ENCODE measurements at places on chromosomes 3 and 15. TPM values are rescaled to one million over a fixed set of nuclear protein-coding genes. Genes with fewer than 3 reads are reported as not detected.

Gene MESP1
- total RNA-seq: not detected

Gene ZNF660
- 16.4 TPM for total RNA-seq

Gene ST8SIA2
- total RNA-seq: 3.2 TPM

Gene CATSPER2
- 1.6 TPM for total RNA-seq

Gene MNS1
- total RNA-seq: 4.3 TPM

Gene SLC51B
- total RNA-seq: not detected

Gene POTEB2
- not detected for total RNA-seq

Gene RTP1
- 6.6 TPM for total RNA-seq

Gene KNG1
- total RNA-seq: not detected

Gene CCDC66
- total RNA-seq: 32.0 TPM

Gene VEPH1
- 7.7 TPM for total RNA-seq

Gene TMEM108
- 3.5 TPM for total RNA-seq

Gene MESP2
- not detected for total RNA-seq

Gene P2RY1
- total RNA-seq: 6.4 TPM

Gene BCL2A1
- total RNA-seq: not detected

Gene CFAP92
- total RNA-seq: 0.92 TPM

Gene SI
- not detected for total RNA-seq

Gene SLC12A1
- total RNA-seq: 0.04 TPM

Gene IL17RE
- 2.1 TPM for total RNA-seq

Gene BFSP2
- not detected for total RNA-seq

Gene CLEC3B
- not detected for total RNA-seq

Gene IQCF5
- not detected for total RNA-seq

Gene TGM4
- not detected for total RNA-seq

Gene AHSG
- total RNA-seq: not detected

Gene KBTBD13
- not detected for total RNA-seq

Gene GXYLT2
- 2.6 TPM for total RNA-seq

Gene SLC35G2
- total RNA-seq: 5.4 TPM

Gene GRK7
- not detected for total RNA-seq

Gene PLCD1
- total RNA-seq: 36.9 TPM

Gene SLC33A1
- total RNA-seq: 15.0 TPM

Gene FBXW12
- total RNA-seq: 0.59 TPM

Gene REC114
- total RNA-seq: not detected

Gene ALDH1A3
- 9.2 TPM for total RNA-seq

Gene TRIM42
- total RNA-seq: not detected

Gene CGNL1
- total RNA-seq: 34.6 TPM

Gene TEX55
- total RNA-seq: not detected

Gene AAGAB
- total RNA-seq: 41.9 TPM

Gene CDC25A
- 83.3 TPM for total RNA-seq

Gene CKMT1B
- total RNA-seq: 36.7 TPM

Gene UTS2B
- 0.09 TPM for total RNA-seq

Gene SLC38A3
- total RNA-seq: 1.4 TPM

Gene SIDT1
- total RNA-seq: not detected

Gene THRB
- 8.6 TPM for total RNA-seq

Gene MORC1
- total RNA-seq: not detected

Gene GOLGA8G
- total RNA-seq: not detected

Gene TMEM115
- total RNA-seq: 32.3 TPM

Gene B4GALT4
- total RNA-seq: 46.5 TPM

All from H9 (cell line).